ENCODE measurements at places on chromosomes 12 and 14. TPM values are rescaled to one million over a fixed set of nuclear protein-coding genes. Genes with fewer than 3 reads are reported as not detected.

DNA sequence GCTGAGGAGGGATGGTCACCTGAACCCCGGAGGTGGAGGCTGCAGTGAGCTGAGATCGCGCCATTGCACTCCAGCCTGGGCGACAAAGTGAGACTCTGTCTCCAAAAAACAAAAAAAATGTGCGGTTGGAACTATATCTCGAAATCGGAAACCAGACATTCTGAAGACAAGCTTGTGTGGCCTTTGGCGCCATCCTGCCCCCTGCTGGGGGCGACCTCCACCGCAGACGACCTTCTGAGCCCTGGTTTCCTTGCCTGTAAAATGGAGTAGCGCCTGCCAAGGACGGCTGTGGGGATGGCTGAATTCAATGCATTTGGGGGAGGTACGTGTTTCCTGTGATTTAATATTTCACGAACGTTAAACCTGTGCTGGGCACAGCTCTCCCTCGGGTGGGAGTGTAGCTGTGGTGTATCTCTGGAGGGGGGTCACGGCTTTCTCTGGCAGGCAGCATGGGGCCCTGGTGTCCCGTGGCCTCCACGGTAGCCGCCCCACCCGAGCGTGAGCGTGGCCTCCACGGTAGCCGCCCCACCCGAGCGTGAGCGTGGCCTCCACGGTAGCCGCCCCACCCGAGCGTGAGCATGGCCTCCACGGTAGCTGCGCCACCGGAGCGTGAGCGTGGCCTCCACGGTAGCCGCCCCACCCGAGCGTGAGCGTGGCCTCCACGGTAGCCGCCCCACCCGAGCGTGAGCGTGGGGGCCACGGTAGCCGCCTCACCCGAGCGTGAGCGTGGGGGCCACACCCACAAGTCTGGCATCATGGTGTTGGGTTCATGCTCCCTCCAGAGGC, 55.3 kb downstream of the LRCOL1 start:
- DNase-seq = no peak
- no peaks in the 10 kb centered on the region for H3K27me3 ChIP-seq
- no peak overlapping the region for H3K4me3 ChIP-seq
- H3K4me1 ChIP-seq = peaks cover 9% of the 10 kb centered on the region

- peaks cover 52% of the 10 kb centered on the region for H3K36me3 ChIP-seq
- peak overlapping the region; percentile 44 for H3K27ac ChIP-seq
- H3K27me3 ChIP-seq = no peaks in the 10 kb centered on the region
- no peak for DNase-seq
- no peak overlapping the region for H3K4me3 ChIP-seq
- peaks cover 13% of the 10 kb centered on the region for H3K4me1 ChIP-seq
Measured at GRCh38 chr12:6462234-6462995, 8.1 kb downstream of the VAMP1 start.

DNA sequence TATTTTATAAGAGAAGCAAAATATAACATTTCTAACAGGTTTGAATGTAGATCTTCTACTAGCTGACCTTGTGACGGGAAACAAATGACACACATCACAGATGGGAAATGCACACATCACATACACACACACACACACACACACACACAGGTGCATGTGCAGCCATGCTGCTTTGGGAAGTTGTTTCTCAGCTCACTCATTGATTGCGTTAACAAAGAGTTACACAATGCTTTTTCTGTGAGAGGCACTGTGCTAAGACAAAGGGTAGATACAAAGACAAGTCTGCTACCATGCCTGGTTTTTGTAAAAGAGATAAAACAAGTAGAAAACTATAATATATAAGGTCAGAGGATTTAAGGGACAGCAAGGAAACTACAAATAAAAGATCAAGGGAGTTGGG, 1.3 kb upstream of the NR1H4 start:
- DNase-seq = no peak
- no peak overlapping the region for H3K27ac ChIP-seq
- no peak overlapping the region for H3K4me3 ChIP-seq

- DNase-seq = no peak
- no peaks in the 10 kb centered on the region for H3K36me3 ChIP-seq
- no peaks in the 10 kb centered on the region for H3K27me3 ChIP-seq
- H3K4me3 ChIP-seq = no peak overlapping the region
- H3K27ac ChIP-seq = no peak overlapping the region
Measured at GRCh38 chr14:65594153-65594881, 181.8 kb downstream of the FUT8 start.

DNA sequence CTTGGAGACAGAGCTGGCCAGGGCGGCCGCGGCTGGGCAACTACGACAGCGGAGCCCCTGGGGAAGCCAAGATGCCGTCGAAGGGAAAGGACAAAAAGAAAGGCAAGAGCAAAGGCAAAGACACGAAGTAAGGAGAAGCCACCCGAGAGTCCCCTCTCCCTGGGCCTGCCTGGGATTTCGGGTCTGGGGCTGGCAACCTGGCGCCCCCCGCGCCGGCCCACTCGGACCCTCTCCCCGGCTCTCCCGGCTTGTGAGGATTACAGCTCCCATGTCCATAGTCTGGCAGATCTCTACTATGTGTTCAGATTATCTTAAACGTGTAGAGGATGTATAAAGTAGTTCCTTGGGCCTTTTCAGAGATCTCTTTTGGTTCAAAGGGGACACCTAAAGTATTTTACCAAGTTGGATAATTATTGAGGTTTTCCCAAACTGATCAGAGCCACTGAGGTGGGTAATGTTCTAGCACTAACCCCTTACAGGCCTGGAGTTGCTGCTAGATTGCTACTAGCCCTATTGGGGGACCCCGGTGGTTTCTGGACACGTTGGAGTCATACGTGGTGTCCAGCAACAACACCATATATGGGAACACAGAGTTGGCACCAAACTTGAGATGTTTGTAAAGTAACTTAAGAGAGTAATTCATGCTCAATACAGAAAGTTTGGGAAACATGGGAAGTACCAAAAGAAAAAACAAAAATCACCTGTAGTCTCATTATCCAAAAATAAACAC, 424 bp downstream of the BBOF1 start:
- H3K27ac ChIP-seq = peak overlapping the region; percentile 98
- H3K4me3 ChIP-seq = peak overlapping the region; percentile 83
- no peaks in the 10 kb centered on the region for H3K36me3 ChIP-seq
- no peak for DNase-seq
- H3K4me1 ChIP-seq = peaks cover 17% of the 10 kb centered on the region
- H3K27me3 ChIP-seq = no peaks in the 10 kb centered on the region

GRCh38 chr12:50127546-50127945, 15.5 kb downstream of the COX14 start:
- H3K36me3 ChIP-seq = peaks cover 15% of the 10 kb centered on the region
- H3K4me1 ChIP-seq = no peaks in the 10 kb centered on the region
- DNase-seq = no peak
- no peaks in the 10 kb centered on the region for H3K27me3 ChIP-seq
- H3K27ac ChIP-seq = no peak overlapping the region
- no peak overlapping the region for H3K4me3 ChIP-seq

DNA sequence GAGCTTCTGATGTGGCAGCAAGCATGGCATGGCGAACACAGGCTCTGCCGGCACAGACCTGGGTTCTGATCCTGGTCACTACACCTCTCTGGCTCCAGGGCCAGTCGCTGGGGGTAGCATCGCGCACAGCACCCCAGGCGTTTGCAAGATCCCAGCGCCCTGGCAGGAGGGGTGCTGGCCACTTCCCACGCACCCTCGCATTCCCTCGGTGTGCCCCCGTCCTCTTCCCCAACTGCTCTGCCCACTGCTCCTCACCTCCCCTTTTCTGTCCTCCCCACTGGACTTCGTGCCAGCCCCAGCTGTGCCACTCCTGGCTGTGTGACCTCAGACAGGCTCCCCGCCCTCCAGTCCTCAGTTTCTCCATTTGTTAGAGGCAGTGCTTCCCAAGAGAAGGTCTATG, 2.8 kb downstream of the CDK2AP1 start:
- no peak for DNase-seq
- H3K36me3 ChIP-seq = peaks cover 7% of the 10 kb centered on the region
- H3K27me3 ChIP-seq = no peaks in the 10 kb centered on the region
- H3K4me1 ChIP-seq = peaks cover 44% of the 10 kb centered on the region
- H3K4me3 ChIP-seq = peak overlapping the region; percentile 76

DNA sequence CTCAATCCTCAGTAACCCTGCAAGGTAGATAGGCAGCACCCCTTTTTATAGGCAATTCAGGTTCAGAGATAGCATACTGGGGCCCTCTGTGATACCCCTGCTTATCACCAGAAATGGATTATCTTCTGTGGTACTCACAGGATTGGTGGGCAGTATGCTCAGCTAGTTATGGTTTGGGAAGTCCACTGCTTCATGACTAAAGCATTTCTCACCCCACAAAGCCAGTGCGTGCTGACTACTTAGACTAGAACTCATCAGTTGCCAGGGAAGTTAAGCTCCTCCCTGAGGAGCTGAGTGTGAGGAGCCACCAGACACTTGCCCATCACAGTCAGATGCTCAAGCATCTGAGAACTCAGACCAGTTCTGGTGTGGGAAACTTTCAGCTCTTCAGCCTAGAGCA, 76.3 kb downstream of the SCAF11 start:
- H3K27ac ChIP-seq = no peak overlapping the region
- no peak for DNase-seq
- no peaks in the 10 kb centered on the region for H3K4me1 ChIP-seq
- no peak overlapping the region for H3K4me3 ChIP-seq
- H3K27me3 ChIP-seq = no peaks in the 10 kb centered on the region

DNA sequence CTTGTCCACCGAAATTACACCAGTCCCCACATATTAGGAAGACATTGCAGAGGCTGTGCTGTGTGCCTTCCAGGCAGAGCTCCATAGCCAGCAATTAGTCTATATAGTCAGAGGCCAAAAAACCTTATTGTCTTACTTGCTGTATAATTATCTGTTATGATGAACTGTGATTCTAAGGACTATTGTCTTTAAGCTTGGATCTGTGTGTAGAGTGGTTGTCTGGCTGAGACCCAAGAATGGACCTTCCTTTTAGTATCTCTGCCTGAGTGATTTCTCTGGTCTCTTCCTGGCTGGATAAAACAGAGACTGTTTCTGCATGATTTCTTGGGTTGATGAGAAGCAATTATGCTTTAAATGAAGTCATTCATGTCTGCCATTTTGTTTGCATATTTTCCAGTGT, 465.3 kb downstream of the PRKD1 start:
- no peak for DNase-seq
- H3K27me3 ChIP-seq = no peaks in the 10 kb centered on the region

- no peak overlapping the region for H3K4me3 ChIP-seq
- no peak overlapping the region for H3K27ac ChIP-seq
- H3K4me1 ChIP-seq = no peaks in the 10 kb centered on the region
- DNase-seq = no peak
Measured at GRCh38 chr14:66572826-66573225, 64.9 kb downstream of the GPHN start.

GRCh38 chr12:49131894-49132461, 783 bp upstream of the TUBA1B start:
- no peak for DNase-seq
- peak overlapping the region; percentile 100 for H3K27ac ChIP-seq
- peaks cover 24% of the 10 kb centered on the region for H3K4me1 ChIP-seq
- peaks cover 25% of the 10 kb centered on the region for H3K36me3 ChIP-seq
- H3K4me3 ChIP-seq = peak overlapping the region; percentile 94

- no peaks in the 10 kb centered on the region for H3K4me1 ChIP-seq
- H3K27ac ChIP-seq = no peak overlapping the region
- DNase-seq = no peak
- no peaks in the 10 kb centered on the region for H3K36me3 ChIP-seq
- peaks cover 10% of the 10 kb centered on the region for H3K27me3 ChIP-seq
Measured at GRCh38 chr12:107221913-107222312, 128.6 kb upstream of the CRY1 start.

DNA sequence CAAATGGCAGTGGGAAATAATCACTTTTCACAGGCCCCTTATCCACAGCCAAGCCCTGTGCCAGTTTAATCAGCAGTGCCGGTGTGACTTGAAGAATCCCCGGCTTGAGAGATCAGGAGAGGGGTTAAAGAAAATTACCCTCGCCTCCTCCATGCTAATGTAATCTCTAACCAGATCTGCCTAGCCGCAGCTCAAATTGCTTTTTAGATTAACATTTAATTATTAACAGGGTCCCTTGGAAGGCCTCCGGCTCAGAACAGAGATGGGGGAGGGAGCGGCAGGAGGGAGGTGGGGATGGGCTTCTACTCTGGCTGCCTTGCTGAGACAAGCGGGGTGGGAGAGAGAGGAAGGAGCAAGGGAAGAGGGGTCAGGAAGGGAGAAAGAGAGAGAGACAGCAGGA, 24.0 kb downstream of the FAM222A start:
- H3K27ac ChIP-seq = no peak overlapping the region
- no peak overlapping the region for H3K4me3 ChIP-seq

- H3K36me3 ChIP-seq = no peaks in the 10 kb centered on the region
- H3K27me3 ChIP-seq = no peaks in the 10 kb centered on the region
- no peak overlapping the region for H3K27ac ChIP-seq
- DNase-seq = no peak
- H3K4me1 ChIP-seq = no peaks in the 10 kb centered on the region
- no peak overlapping the region for H3K4me3 ChIP-seq
Measured at GRCh38 chr12:117010693-117011451, 88.3 kb downstream of the TESC start.

DNA sequence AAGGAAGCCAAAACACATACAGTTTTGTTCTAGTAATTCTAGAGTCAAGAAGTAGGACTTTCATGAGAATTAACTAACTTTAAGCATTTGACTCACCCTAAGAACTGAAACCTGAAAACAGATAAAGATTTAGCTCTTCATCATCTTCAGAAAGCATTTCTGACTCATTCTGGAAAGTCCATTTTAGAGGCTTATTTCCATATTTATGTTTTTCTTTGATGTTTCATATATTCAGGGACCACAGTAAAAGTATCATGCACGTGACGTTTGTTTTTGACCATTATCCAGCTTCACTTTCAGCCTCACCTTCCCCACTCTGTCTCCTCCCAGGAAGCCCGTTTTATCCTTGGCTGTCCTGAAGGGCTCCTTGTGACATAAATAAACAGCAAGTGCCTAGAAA, 79.2 kb downstream of the MDGA2 start:
- no peaks in the 10 kb centered on the region for H3K4me1 ChIP-seq
- H3K27ac ChIP-seq = no peak overlapping the region
- H3K27me3 ChIP-seq = no peaks in the 10 kb centered on the region
- no peak for DNase-seq

- H3K27ac ChIP-seq = no peak overlapping the region
- no peak for DNase-seq
- no peaks in the 10 kb centered on the region for H3K36me3 ChIP-seq
- no peak overlapping the region for H3K4me3 ChIP-seq
- H3K27me3 ChIP-seq = peaks cover 2% of the 10 kb centered on the region
- H3K4me1 ChIP-seq = no peaks in the 10 kb centered on the region
Measured at GRCh38 chr14:104187121-104187889, 48.9 kb downstream of the KIF26A start.

PPP1R1A gene
- total RNA-seq = 48.9 TPM

FAM177A1 gene
- 26.3 TPM for total RNA-seq

FLVCR2 gene
- total RNA-seq = 3.0 TPM

CMTM5 gene
- 1.8 TPM for total RNA-seq

EML5 gene
- total RNA-seq = 6.1 TPM

ARHGDIB gene
- 21.0 TPM for total RNA-seq

LTBP2 gene
- 12.5 TPM for total RNA-seq

Data from sigmoid colon (tissue), 7 donors.